Aortic smooth muscle cell (primary cell): ENCODE measurements at places on chromosomes 4 and X. TPM values are rescaled to one million over a fixed set of nuclear protein-coding genes. Genes with fewer than 3 reads are reported as not detected.

STARD8 gene
- total RNA-seq = 3.2 and 3.3 TPM in 2 replicates

RASSF6 gene
- 0.13 TPM in 1 of 2 replicates, not detected in the other for total RNA-seq

ZNF518B gene
- 16.9 and 26.8 TPM in 2 replicates for total RNA-seq

PCDH10 gene
- 26.4 and 50.9 TPM in 2 replicates for total RNA-seq

TSPAN6 gene
- total RNA-seq = 16.8 and 17.3 TPM in 2 replicates

EREG gene
- total RNA-seq = under 0.01 and 0.13 TPM in 2 replicates

SLC9A6 gene
- 22.4 and 24.3 TPM in 2 replicates for total RNA-seq

ART3 gene
- total RNA-seq = not detected in 2 replicates

HUWE1 gene
- 95.3 and 99.9 TPM in 2 replicates for total RNA-seq

ADH6 gene
- total RNA-seq = 0.12 TPM in 1 of 2 replicates, not detected in the other

MRPL1 gene
- 19.3 and 23.8 TPM in 2 replicates for total RNA-seq

PTCHD1 gene
- under 0.01 and 0.31 TPM in 2 replicates for total RNA-seq

PCSK1N gene
- not detected in 2 replicates for total RNA-seq

RASL11B gene
- total RNA-seq = 0.06 TPM in 1 of 2 replicates, not detected in the other

ZNF275 gene
- 6.3 and 7.8 TPM in 2 replicates for total RNA-seq

TKTL2 gene
- total RNA-seq = not detected in 2 replicates

OTUD6A gene
- not detected in 2 replicates for total RNA-seq

ZFYVE28 gene
- 16.1 and 19.2 TPM in 2 replicates for total RNA-seq
